ENCODE measurements at places on chromosomes 7 and 10. TPM values are rescaled to one million over a fixed set of nuclear protein-coding genes. Genes with fewer than 3 reads are reported as not detected.
A peak's percentile ranks its signal among the peaks of the same experiment; 100 is the strongest.

DNA sequence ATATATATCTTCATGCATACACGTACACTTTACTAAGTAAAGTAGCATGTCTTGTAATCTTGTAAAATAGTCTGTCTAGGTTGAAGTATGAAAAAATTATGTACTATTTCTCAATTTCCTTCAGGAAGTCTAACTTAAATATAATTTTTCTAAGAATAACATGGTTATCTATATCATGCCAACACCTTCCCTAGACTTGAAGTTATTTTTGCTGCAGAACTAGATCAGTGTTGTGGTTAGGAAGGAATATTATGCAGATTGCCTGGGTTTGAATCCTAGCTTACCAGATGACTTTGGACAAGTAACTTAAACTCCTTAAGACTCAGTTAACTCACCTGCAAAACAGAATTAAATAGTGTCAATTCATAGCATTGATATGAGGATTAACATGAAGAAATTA lies 142.2 kb upstream of the SEMA3A start:
- DNase-seq, result no peak

DNA sequence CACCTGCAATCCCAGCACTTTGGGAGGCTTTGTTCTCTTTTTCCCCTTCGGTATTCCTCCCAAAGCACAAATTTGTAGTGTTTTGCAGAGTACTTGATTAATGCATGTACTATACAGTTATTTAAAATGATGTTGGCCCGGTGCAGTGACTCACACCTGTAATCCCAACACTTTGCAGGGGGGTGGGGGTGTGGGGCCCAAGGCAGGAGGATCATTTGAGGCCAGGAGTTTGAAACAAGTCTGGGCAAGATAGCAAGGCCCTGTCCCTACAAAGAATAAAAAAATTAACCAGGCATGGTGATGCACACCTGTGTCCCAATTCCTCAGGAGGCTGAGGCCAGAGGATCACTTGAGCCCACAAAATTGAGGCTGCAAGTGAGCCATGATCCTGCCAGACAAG lies 26.8 kb upstream of the FOXK1 start:
- DNase-seq, result no peak

GRCh38 chr10:12727832-12728215 lies 273.7 kb downstream of the CCDC3 start:
- no peak for DNase-seq

GRCh38 chr7:30478349-30479201 lies at the start of gene NOD1:
Gene NOD1 (minus strand): TSS chr7:30478784. CDS start chr7:30456921, 21,863 bp downstream.
- peak; percentile 80 for DNase-seq

DNA sequence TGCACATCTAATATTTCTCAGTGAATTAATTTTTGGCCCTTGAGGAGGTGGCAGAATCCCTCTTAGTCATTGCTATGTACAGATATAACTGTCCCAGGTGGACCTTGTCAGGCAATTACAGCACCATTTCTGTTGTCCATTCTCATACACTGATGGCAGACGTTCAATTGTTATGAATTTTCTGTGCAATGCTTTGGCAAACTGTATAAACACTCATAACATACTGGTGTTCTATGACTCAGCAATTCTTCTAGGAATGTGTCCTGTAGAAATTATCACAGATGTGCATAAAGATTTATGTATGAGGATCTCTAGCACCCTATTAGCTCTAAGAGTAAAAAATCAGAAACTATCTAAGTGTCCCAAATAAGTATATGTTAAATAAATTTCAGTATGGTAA lies 80.8 kb downstream of the DNAJB9 start:
- DNase-seq, result no peak

- DNase-seq, result no peak
Observed at GRCh38 chr7:12690041-12690878, 2.8 kb downstream of the ARL4A start.

DNA sequence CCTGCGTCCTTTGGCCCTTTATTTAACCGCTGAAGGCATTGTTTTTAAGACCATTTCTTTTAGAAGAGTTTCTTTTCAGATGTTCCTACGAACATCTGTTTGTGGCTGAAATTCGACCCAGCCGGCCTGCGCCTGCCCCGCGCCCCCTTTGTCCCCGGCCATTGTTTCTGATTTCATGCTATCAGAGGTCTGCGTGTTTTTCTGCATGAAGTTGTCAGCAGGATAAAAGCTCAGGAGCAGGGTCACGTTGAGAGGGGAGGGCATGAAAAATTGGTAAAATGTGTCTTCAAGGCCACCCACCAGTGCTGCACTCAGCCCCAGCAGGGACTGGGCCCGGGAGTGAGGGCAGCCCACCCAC lies 43.1 kb downstream of the NKX6-2 start:
- DNase-seq, result no peak

DNA sequence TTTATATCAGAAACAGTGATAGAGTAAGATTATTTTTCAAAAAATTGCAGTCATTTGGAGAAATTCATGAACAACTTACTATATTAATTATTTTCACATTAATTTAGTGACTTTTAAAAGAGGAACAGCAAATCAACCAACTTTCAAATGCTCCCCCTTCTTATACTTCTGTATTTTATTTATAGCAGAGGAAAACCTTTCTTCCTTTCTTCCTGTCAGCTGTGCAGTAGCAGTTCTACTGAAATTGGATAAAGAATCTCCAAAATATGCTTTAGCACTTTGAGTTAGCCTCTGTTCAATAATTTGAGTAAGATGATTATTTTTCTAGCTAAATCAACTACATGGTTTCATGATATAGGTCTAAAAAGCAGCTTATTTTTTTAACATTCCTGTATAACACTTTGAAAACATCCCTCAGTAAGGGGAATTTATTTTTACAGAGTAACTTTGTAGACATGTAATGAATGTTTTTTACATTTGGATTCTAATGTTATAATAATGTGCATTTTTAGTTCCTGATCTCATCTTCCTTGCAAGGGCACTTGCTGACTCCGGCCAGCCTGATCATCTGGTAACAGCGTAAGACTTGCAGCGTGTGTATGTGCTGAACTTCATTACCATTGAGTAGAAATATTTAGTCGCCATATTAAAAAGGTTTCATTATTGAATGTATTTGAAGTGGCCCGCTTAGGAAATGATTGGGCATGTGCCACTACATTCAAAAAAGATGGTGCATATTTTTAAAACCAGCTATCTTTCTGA lies 158.3 kb upstream of the HDAC9 start:
- no peak for DNase-seq

- no peak for DNase-seq
Observed at GRCh38 chr10:110357871-110358270, 53.2 kb upstream of the SMNDC1 start.

GRCh38 chr7:6636741-6637543 lies at the start of gene ZNF316:
Gene ZNF316 (plus strand): TSS chr7:6637318. CDS start chr7:6642410, 5,092 bp downstream.
- peak; percentile 84 for DNase-seq

DNA sequence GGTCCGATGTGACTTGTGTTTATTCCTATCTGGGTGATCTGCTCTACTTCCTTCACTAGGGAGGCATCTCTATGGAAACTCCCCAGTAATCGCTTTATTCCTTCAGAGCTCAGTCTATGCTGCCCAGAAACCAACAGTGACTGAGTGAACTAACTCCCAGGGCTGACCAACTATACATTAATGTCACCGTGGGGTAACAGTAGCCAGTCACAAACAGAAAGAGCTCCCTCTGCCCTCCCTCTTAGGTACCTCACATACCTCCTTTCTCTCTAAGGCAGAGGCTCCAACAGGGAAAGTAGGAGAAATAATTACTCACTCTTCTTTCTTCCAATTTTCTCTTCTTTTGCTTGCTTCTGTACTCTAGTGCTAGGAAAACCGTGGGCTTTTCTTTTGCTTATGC lies 855.0 kb downstream of the REEP3 start:
- DNase-seq, result no peak

DNA sequence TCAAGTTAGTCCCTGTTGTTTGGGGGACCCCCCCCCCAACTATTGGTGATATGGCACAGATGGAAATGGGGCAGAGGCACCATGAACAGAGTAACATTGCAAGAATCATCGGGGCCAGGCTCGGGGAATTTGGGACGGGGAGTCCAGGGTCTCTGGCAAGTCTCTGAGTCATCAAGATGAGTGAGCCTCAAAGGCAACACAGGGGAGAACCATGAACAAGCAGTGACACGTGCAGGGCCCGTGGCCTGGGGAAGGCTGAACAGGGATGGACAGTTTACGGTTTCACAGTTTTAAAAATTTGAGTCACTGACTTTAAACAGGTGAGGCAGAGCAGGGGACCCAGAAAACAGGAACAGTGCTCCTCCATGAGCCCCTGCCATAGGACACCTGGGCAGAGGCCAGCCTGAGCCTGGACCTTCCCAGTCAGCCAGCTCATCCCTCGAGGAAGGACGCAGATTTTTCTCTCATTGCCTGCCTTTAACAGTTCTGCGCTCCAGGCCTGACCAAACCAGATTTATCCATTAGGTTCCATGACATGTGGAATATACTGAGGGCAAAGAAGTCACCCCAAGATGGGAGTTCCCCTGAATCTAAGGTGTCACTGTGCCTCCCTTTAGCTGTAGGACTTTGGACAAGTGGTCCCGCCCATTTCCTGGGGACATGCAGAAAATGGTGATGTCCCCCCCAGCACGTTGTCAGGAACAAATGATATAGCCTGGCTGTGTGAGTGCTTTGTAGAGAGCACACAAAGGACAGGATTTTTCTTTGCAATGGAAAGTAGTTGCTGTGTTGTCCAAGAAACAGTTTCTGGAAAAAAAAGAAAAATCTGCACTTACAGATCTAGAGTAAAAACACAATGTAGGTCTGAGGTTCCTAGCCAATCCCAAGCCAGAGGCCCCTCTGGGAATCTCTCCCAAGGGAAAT lies 23.8 kb downstream of the CHST15 start:
- no peak for DNase-seq

- DNase-seq, result no peak
Observed at GRCh38 chr10:124978376-124978725, 36.4 kb downstream of the ZRANB1 start.

- peak; percentile 29 for DNase-seq
Observed at GRCh38 chr7:127107601-127108007, 145.1 kb downstream of the GRM8 start.

DNA sequence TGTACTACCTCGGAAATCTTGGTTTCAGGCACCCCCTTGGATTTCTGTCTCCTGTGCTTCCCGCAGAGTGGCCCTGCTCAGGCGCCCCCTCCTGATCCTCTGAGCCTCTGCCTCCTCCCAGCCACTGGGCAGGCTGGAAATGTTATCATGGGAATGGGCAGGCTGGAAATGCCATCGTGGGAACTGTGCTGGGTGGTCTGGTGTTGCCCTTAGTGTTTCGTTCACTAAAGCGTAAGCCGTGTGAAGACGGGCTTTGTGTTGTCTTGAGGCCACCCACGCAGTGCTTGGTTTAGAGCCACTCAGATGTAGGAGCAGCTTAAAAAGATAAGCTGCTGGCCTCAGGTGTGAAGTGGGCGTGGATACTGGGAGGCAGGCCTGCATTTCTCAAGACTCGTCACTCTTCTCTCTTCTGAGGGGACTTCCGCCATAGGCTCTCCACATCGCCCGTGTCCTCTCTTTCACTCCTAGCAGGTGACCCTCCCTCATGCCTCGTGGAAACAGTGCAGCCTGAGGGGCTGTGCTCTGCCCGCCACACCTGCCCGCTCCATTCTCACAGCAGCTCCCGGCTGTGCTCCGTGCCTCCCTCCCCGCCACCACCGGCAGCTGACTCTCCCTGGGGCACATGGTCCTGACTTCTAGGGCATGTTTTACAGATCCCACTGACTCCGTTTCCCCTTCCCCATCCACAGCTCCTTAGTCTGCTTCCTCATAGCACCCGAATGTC lies 28.5 kb downstream of the PPP2R2D start:
- no peak for DNase-seq

- DNase-seq, result no peak
Observed at GRCh38 chr10:15324611-15325010, 46.5 kb downstream of the FAM171A1 start.

DNA sequence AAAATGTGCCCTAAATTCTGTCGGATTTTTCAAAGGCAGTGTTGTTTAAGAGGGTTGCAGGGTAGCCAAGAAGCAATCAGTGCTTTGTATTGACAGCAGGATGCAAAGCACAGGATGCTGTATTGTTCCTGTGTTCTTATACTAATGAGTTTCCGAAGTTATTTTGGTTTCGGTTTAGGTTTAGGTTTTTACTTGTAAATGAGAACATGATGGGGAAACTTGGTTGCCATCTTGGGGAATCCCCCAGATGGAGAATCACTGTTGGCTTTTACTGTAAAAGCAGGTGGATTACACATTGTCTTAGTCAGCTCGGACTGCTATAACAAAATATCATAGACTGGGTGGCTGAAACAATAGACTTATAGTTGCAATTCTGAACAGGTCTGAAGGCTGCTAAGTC lies 72.1 kb downstream of the INHBA start:
- DNase-seq, result peak; percentile 2

- DNase-seq, result no peak
Observed at GRCh38 chr7:92635538-92635937, 45.3 kb upstream of the FAM133B start.

GRCh38 chr10:73647211-73647874 lies 6.1 kb upstream of the MYOZ1 start:
- DNase-seq, result peak; percentile 31

- no peak for DNase-seq
Observed at GRCh38 chr10:4473977-4474376, 352.0 kb upstream of the AKR1E2 start.

GRCh38 chr7:50644114-50644513 lies 78.9 kb upstream of the DDC start:
- no peak for DNase-seq

- no peak for DNase-seq
Observed at GRCh38 chr7:12629816-12630512, 57.5 kb upstream of the ARL4A start.

DNA sequence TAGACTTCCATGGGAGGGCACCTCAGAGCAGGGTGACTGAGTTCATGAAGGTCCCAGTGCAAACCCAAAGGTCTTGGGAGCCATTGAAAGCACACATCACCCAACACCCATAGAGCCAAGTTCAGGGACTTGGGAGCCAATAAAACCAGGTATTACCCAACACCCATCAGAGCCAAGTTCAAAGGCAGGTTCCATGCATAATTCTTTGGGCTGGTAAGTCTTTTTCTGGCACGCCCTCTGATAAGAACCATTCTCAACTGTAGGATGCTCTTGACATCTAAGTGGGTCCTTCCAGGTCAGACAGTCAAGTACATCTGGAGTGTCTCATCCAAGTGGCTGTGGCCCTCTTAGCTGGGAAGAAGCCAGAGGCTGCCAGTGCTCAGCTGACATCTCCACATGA lies 63.2 kb downstream of the EBF3 start:
- DNase-seq, result no peak

Gene MORN4
- 7.6 TPM for total RNA-seq

Gene DDX56
- 59.9 TPM for total RNA-seq

Gene PNLIP
- not detected for total RNA-seq

Gene UNC5B
- 0.05 TPM for total RNA-seq

Gene PCLO
- total RNA-seq, result 0.02 TPM

Gene RARRES2
- total RNA-seq, result not detected

Gene SFRP5
- not detected for total RNA-seq

Gene TCERG1L
- not detected for total RNA-seq

Gene ACHE
- 0.16 TPM for total RNA-seq

Gene NPSR1
- not detected for total RNA-seq
